ENCODE measurements at places on chromosomes 13 and 19.

- no peak for DNase-seq
Observed at GRCh38 chr13:47831265-47831664, 169.8 kb downstream of the SUCLA2 start.

DNA sequence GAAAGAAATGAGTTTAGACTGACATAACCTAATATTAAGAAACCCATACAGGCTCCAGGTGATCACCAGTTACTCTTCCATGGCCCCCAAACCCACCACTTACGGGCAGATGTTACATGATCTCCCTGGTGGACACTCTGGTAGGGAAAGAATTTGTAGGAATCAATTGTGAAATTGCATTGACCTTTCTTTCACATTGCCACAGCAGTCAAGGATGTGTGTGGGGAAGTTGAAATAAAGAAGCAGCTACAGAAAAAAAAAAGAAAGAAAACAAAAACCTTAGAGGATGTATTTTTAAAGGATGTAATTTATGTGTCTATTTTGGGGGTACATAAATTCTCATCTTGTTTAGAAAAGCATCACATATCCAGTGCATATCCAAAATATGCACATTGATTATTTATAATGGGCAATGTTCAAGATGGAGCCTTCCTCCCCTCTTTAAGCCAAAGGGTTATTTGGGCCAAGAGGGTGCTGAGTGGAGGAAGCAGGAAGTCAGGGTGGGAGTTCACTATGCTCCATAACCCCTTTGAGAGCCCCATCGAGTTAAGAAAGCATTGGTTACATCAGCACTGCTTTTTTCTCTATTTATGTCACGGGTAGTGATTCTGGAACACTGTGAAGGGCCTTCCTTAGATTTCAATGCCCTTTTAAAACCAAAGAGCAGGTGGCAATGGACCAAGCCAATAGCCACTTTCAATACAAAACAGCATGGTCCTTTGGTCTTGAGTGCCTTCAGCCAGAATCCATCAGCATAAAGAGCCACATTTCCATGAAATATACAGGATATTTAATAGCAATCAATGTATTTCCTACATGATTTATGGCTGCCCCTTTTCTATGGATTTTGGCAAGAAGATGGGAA lies 169.6 kb downstream of the LACC1 start:
- no peak for DNase-seq

GRCh38 chr13:40637643-40638042 lies 28.8 kb downstream of the FOXO1 start:
- no peak for DNase-seq

DNA sequence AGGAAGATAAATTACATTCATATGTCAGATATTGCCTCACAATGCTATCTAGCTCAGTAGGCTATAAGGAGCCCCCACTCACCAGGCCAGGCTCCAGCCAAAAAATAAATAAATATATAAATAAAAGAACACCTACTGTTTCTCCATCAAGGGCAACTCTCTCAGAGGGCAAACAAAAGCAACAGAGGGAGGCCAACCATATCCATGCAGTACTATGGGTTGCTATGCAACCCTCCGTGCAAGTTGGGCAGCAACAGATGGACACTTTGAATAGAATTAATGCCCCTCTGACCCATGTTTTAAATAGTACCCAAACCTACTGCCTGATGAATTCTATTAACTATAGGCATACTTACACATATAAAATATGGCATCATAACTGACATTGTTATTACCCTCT lies 279.8 kb upstream of the EDNRB start:
- no peak for DNase-seq

GRCh38 chr19:48561412-48561811 lies 9.4 kb downstream of the SULT2B1 start:
- no peak for DNase-seq

GRCh38 chr19:6822311-6822670 lies 49.8 kb downstream of the VAV1 start:
- no peak for DNase-seq

GRCh38 chr13:108034909-108035410 lies 180.4 kb downstream of the LIG4 start:
- DNase-seq, result no peak

- peak; percentile 90 for DNase-seq
Observed at GRCh38 chr19:3132971-3133792, 2.7 kb upstream of the GNA15 start.

- DNase-seq, result peak; percentile 80
Observed at GRCh38 chr19:55640043-55640576, 692 bp upstream of the ZNF580 start.

GRCh38 chr13:101691341-101691860 lies 238.9 kb downstream of the ITGBL1 start:
- no peak for DNase-seq

DNA sequence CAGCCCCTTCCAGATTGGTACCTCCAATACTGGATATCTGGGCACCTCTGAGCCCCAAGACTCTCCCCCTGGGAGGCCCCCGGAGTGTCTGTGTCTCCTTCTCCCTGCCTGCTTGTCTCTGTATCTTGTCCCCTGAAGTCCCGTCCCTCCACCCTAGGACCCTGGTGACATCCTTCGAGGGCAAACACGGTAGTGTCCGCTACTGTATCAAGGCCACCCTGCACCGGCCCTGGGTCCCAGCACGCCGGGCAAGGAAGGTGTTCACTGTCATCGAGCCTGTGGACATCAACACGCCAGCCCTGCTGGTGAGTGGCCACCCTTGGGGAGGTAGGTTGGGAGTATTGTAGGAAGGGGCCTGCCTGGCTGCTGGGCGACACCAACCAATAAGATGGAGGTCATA lies 844 bp downstream of the ARRDC2 start:
- DNase-seq, result no peak

GRCh38 chr19:43605875-43606568 lies 5.9 kb upstream of the SRRM5 start:
- no peak for DNase-seq

GRCh38 chr19:33673258-33673875 lies 51.6 kb downstream of the CHST8 start:
- no peak for DNase-seq

DNA sequence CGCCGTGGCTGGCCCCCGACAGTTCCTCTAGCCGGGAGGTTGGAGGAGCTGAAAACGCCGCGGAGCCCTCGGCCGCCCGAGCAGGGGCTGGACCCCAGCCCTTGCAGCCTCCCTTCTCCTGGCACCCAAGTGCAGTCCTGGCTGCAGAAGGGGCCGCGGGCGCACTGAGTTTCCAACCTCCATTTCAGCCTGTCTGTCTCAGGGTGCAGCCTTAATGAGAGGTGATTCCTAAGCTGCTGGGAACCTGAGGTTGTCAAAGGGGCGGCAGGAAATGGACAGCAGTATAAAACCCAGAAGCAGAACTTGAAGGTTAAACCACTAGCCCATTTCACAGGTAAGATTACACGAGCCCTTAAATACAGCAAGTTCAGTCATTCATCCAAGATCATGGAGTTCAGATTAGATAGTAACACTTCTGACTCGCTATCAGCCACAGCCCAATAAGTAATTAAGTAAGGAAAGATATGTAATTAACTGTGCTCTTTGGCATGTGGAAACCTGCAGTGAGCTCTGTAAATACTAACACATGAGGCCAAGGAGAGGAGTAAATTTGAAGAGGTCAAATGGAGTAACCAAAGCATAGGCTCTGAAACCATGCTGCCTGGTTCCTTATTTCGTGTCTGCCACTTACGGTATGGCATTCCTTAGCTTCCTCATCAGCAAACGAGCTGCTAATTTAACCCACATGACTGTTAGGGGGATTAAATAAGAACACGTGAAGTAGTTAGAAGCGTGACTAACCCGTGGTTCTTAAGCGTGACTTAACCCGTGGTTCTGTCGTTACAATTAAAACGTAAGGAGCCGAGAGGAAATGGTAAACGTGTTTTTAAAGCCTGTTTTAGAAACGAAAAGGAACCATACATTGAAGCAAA lies 686 bp downstream of the SETDB2 start:
- peak; percentile 28 for DNase-seq
